ENCODE measurements at places on chromosomes 12 and 14. TPM values are rescaled to one million over a fixed set of nuclear protein-coding genes. Genes with fewer than 3 reads are reported as not detected.

- H3K36me3 ChIP-seq, result no peaks in the 10 kb centered on the region
- H3K4me1 ChIP-seq, result no peaks in the 10 kb centered on the region
- no peaks in the 10 kb centered on the region for H3K27me3 ChIP-seq
- H3K4me3 ChIP-seq, result no peak overlapping the region
- no peak for DNase-seq
These were observed 258.7 kb downstream of the FLRT2 start for GRCh38 chr14:85788470-85789233.

- H3K4me3 ChIP-seq, result no peak overlapping the region
- H3K27me3 ChIP-seq, result peaks cover 27% of the 10 kb centered on the region
- peaks cover 9% of the 10 kb centered on the region for H3K4me1 ChIP-seq
- H3K36me3 ChIP-seq, result no peaks in the 10 kb centered on the region
These were observed 2.9 kb upstream of the LGR5 start for GRCh38 chr12:71436696-71437095.

- H3K27ac ChIP-seq, result no peak overlapping the region
- no peaks in the 10 kb centered on the region for H3K4me1 ChIP-seq
- DNase-seq, result no peak
- H3K36me3 ChIP-seq, result no peaks in the 10 kb centered on the region
These were observed 35.5 kb upstream of the TESC start for GRCh38 chr12:117134721-117135120.

DNA sequence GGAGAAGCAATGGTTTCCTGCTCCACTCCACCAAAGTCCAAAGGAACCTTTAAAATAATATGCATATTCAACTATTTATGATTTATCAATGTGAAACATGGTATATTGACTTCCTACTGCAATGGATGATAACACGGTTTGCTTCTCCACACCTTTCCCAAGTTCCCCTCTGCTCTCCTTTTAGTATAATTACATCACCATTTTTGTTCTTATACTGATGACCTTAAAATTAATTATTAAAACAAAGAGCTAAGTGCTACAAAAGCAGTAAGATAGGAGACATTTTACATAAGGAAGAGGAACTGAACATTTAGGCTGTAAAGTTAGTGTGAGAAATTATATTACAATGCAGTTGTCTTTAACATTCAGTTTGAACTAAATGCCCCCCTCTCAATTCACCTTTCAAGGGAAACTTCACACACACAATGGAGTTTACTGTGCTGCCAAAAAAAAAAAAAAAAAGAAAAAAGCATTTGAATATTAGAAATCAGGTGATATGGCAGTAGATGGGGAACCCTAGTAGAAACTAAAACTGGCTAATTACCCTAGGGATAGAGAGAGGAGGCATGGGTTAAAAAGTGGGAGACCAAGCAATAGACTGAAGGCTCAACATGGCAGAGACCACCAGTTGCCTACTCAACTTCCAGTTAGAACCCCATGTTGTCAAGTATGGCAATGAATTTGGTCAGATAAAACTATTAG lies 37.1 kb upstream of the STK38L start:
- no peak overlapping the region for H3K4me3 ChIP-seq
- no peaks in the 10 kb centered on the region for H3K27me3 ChIP-seq
- H3K4me1 ChIP-seq, result no peaks in the 10 kb centered on the region
- H3K27ac ChIP-seq, result no peak overlapping the region
- no peaks in the 10 kb centered on the region for H3K36me3 ChIP-seq
- no peak for DNase-seq

GRCh38 chr14:68874746-68875155 lies 81.9 kb upstream of the ZFP36L1 start:
- no peaks in the 10 kb centered on the region for H3K27me3 ChIP-seq
- no peak overlapping the region for H3K27ac ChIP-seq
- DNase-seq, result no peak
- peaks cover 13% of the 10 kb centered on the region for H3K36me3 ChIP-seq

TAS2R31 gene
- 1.3 TPM for total RNA-seq

DNA sequence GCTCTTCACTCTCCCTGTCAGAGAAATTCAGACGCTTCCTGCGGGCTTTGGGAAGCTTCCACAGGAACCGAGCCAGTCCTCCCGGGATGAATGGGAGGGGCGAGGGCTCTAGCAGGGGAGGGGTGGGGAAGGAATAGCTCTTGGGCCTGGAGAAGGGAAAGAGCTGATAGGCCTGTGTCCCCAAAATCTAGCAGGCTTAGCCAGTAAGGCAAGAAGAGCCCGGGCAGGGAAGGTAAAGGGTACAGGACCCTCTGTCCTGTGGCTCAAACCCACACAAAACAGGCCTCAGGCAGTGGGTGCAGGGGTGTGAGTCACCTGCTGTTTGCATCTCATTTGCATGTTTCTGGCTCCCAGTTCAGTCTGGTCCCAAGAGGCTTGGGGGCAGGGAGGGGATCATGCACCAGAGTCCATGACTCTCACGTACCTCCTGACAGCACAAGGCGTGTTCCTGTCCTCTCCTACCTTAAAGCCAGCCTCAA lies 8.7 kb upstream of the SMUG1 start:
- no peak overlapping the region for H3K4me3 ChIP-seq
- peaks cover 14% of the 10 kb centered on the region for H3K4me1 ChIP-seq
- no peak overlapping the region for H3K27ac ChIP-seq
- no peaks in the 10 kb centered on the region for H3K27me3 ChIP-seq

DNA sequence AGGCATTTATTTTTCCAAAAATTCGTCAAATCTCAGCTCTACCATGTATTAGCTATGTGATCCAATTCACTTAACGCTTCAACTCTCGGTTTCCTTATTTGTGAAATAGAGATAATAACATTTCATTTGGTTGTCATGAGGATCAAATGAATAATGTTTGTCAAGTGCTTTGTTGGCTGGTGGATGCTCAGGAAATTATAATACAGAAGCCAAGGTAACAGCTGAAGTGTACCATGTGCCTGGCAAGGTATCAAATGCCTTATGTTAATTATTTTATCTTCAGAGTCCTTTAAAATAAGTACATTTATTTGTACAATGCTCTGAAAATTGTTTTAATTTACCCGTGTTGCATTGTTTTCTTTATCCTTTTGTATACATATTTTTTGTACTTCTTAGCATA lies 6.1 kb upstream of the PRKCH start:
- no peaks in the 10 kb centered on the region for H3K36me3 ChIP-seq
- H3K4me1 ChIP-seq, result no peaks in the 10 kb centered on the region
- H3K4me3 ChIP-seq, result no peak overlapping the region
- H3K27ac ChIP-seq, result no peak overlapping the region
- no peak for DNase-seq
- no peaks in the 10 kb centered on the region for H3K27me3 ChIP-seq

DNA sequence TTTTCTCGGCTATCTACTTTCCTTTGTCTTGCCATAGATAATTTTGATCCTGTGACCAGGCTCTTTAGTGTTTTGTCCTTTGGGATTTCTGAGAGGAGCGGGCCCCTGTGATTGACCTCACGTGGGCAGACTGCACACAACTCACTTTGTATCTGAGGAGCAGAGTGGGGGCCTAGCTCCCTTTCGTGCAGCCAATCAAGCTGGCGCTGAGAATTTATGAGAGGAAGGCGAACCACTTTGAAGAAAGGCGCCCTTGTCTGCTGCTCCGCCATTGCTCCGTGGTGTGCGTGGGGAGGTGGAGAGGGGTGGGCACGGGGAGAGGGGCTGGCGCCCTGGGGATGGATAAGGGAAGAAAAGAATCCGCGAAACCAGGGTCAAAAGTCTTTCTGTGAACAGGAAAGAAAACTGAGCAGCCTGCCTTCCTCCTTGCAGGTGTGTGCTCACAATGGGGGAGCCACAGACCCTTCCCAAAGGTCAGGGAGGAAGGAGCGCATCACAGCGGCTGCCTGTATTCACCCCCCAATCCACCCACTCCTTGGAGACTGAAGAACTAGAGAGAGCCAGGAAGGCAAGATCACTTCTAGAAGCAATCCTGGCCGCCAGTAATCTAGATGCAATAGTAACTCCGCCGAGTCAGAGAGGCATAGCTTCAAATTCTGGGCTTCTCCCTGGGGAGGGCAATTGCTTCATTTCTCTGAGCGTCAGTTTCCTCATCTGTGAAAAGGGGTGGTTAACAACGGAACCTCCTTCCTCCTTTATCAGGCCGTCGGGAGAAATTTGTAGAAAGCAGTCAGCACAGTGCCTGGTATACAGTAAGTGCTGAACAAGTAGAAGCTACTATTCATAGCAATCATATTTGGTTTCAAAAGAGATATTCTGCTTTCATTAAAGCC lies 24.9 kb upstream of the MED13L start:
- H3K27me3 ChIP-seq, result no peaks in the 10 kb centered on the region
- no peak for DNase-seq
- peaks cover 9% of the 10 kb centered on the region for H3K4me1 ChIP-seq

All from Panc1 (cell line).